Glutamatergic neuron (in vitro differentiated cells): ENCODE measurements at places on chromosomes 11 and 22. TPM values are rescaled to one million over a fixed set of nuclear protein-coding genes. Genes with fewer than 3 reads are reported as not detected.
A peak's percentile ranks its signal among the peaks of the same experiment; 100 is the strongest.

GRCh38 chr11:70812472-70812871 is 414.1 kb downstream of the CTTN start:
- peaks cover 10% of the 10 kb centered on the region for H3K27me3 ChIP-seq
- peaks cover 5% of the 10 kb centered on the region for H3K36me3 ChIP-seq
- no peak overlapping the region for H3K4me3 ChIP-seq
- no peaks in the 10 kb centered on the region for H3K4me1 ChIP-seq
- DNase-seq, result no peak

DNA sequence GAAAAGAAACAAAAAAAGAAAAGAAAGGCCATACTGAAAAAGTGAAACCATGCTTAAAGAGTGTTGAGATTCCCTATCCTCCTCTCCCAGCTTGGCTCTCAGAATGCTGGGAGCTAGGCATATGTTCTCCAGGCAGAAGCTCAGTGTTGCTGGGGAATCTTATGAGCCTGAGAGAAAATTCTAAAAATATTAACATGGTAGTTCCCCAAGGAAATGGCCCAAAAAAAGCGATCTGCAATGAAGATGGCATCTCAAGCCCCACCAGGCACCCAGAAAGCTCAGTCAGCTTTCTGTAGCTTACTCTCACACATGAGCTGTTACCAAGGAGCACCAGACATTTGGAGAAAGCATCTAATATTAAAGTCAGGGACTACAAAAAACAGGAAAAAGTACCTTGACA is 94.5 kb downstream of the CD44 start:
- H3K4me1 ChIP-seq, result no peaks in the 10 kb centered on the region
- H3K27ac ChIP-seq, result no peak overlapping the region
- no peak overlapping the region for H3K4me3 ChIP-seq

TECTA gene
- 2.9 TPM for total RNA-seq

DNA sequence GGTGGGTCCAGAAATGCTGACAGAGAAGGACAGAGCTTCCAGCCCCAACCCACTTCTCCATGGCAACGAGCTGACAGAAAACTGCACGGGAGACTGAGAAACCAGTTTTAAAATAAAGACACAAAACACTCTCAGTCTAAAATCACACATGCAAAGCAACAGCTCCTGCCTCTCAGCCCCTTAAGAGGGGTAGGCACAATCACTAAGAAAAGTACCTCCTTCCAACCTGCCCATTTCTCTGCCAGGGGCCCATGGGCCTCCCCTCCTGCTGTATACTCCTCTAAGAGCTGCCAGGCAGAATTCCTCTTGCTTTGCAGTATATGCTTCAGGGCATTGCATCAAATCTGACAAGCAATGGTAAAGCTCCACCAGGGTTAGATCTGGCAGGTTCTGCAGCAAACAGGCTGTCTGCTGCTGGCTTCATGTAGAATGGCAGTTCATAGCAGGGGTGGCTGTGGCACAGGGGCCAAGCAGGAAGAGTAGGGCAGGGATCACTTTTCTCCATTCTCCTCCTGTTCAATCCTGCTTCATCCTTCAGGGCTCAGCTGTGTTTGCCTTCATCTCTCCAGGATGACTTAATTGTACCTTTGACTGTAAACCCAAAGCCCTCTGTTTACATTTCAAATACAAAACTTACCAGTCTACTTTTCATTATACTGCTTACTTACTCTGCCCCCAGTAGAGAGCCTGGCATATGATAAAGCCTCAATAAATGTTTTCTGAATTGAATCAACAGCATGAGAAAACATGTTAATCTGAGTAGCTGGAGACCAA is 77.7 kb downstream of the KCNC1 start:
- no peak overlapping the region for H3K27ac ChIP-seq
- no peak overlapping the region for H3K4me3 ChIP-seq
- no peaks in the 10 kb centered on the region for H3K36me3 ChIP-seq

- no peaks in the 10 kb centered on the region for H3K4me1 ChIP-seq
- no peaks in the 10 kb centered on the region for H3K27me3 ChIP-seq
- DNase-seq, result no peak
- H3K27ac ChIP-seq, result no peak overlapping the region
Observed at GRCh38 chr11:60343094-60343704, 16.1 kb downstream of the MS4A6E start.

DEFB131B gene
- not detected for total RNA-seq

- DNase-seq, result peak; percentile 85
- no peaks in the 10 kb centered on the region for H3K36me3 ChIP-seq
- peaks cover 15% of the 10 kb centered on the region for H3K4me1 ChIP-seq
- H3K27ac ChIP-seq, result no peak overlapping the region
Observed at GRCh38 chr22:41517172-41518047, 26.9 kb downstream of the POLR3H start.

DNA sequence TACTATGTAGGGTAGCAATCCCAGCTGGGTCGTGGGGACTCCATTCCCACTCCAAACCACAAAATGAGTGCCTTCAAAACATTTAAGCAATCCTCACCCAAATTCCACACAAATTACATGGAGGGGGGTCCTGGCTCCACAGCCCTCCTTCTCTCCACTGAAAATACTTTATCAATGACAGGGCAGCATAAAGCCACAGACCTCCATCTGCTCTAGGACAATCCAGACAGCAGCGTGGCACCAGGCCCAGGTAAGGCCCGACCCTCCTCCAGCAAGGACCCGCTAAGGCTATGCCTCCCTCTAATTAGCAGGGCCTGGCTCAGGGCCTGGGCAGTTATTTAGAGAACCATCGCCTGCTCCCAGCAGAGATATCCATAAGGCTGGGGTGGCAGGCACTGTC is at the start of gene PANX3:
Gene PANX3 (plus strand): TSS at position 365 of the 400 bp plus-strand sequence. CDS start 129 bp downstream, outside the sequence.
- H3K4me3 ChIP-seq, result no peak within 1 kb of the TSS
- DNase-seq, result no peak
- no peak within 1 kb of the TSS for H3K27ac ChIP-seq
- H3K36me3 ChIP-seq, result no peaks in the 10 kb centered on the region

DNA sequence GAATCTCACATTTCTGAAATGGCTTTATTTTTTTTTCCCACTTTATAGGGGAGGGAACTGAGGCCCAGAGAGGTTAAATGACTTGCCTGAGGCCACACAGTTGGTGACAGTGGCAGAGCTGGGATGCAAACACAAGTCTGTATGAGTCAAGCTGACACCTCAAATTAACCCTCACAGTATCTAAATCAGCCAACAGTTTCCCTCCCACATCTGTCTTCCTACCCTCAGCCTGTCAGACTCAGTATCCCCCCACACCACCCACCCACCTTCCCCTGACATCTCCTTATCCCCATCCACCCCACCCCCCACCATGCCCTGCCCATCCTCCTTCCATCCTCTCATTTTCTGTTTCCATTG is 95.2 kb downstream of the TP53I11 start:
- no peak overlapping the region for H3K4me3 ChIP-seq
- peaks cover 3% of the 10 kb centered on the region for H3K27me3 ChIP-seq
- H3K4me1 ChIP-seq, result peaks cover 14% of the 10 kb centered on the region
- no peak for DNase-seq
- H3K36me3 ChIP-seq, result no peaks in the 10 kb centered on the region
- no peak overlapping the region for H3K27ac ChIP-seq

DNA sequence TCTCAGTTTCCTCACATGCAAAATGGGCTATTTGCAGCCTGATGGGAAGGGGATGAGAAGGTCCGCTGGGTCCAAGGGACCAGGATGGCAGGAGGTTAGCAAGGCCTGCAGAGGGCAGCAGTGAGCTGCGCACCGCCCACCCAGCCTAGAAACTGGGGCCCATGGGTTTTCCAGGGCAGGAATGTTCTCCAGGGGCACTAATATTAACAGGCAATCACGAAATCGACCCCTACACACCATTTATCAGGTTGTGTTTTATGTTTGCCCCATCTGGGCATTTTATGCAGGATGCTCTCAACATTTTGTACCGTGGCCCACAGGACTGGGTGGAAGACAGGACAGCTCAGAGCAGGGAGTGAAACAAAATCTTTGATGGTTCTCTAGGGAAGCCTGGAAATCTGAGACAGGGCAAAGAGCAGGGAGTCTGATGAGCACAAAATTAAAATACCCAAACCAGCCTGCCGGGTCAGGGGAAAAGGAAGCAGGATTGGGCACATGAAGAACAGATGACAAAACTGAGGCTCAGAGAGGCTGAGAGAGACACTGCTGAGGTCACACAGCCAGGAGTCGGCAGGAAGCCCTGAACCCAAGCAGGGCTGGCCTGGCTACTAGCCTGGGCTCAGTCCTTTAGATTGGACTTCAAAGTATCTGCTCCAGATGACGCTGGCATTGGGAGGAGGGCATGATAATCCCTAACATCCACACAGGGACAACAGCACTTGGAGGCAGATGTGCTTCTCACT is 1.6 kb upstream of the BCR start:
- DNase-seq, result peak; percentile 86
- H3K4me1 ChIP-seq, result peaks cover 11% of the 10 kb centered on the region
- peak overlapping the region; percentile 65 for H3K27ac ChIP-seq
- H3K27me3 ChIP-seq, result peaks cover 24% of the 10 kb centered on the region

DNA sequence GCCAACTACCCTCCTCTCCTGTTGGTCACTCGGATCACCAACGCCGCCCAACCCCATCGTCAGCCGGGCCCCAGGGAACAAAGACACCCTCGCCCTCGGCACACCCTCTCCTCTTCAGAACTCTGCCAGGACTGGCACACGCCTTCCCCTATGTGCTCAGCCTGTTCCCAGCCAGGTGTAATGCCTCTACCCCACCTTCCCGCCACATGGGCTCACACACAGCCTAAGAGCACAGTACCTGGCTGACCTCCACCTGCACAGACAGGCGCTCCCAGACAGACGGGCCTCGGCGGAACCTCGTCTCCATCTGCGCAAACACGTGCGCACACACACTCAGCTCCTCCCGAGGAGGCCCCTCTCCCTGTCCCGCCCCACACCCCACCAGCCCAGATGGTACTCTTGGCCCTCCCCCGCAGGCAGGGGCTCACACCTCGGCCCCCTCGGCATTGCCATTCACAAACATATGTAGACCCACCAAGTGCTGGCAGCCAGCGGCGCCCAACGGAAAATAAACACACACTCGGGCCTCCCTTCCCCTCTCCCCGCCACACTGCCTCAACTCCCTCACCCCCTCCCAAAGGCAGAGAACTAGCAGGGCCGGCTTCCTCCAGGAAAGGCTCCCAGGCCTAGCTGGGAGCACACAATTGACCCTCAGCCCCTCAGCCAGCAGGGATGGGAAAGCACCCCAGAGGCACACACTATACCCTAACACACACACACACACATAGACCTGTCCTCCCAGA is 8.5 kb downstream of the ELFN2 start:
- H3K4me1 ChIP-seq, result peaks cover 39% of the 10 kb centered on the region
- peaks cover 17% of the 10 kb centered on the region for H3K27me3 ChIP-seq
- DNase-seq, result no peak
- no peaks in the 10 kb centered on the region for H3K36me3 ChIP-seq
- peak overlapping the region; percentile 85 for H3K4me3 ChIP-seq
- peak overlapping the region; percentile 76 for H3K27ac ChIP-seq

CEND1 gene
- total RNA-seq, result 58.7 TPM

DNA sequence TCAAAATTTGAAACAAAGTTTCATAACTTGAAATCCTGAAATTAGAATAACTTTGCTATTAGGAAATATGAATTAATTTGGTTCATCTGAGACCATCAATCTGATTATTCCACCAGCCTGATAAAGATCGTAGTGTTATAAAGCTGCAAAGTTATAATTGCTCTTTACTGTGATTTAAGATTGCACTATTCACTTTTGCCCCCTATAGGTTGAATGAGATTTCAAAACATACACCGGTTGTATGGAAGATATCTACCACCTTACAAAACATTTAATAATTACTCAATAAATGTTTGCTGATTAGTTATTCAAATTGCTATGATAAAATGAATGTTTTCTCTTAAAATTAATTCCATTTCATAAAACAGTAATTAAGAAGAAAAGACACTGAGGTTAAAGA is 26.1 kb downstream of the APIP start:
- DNase-seq, result no peak
- H3K36me3 ChIP-seq, result no peaks in the 10 kb centered on the region
- H3K27me3 ChIP-seq, result peaks cover 3% of the 10 kb centered on the region
- H3K4me3 ChIP-seq, result no peak overlapping the region
- H3K27ac ChIP-seq, result no peak overlapping the region
- peaks cover 14% of the 10 kb centered on the region for H3K4me1 ChIP-seq

OR8G5 gene
- not detected for total RNA-seq

ENTHD1 gene
- not detected for total RNA-seq

PGA5 gene
- not detected for total RNA-seq

DNA sequence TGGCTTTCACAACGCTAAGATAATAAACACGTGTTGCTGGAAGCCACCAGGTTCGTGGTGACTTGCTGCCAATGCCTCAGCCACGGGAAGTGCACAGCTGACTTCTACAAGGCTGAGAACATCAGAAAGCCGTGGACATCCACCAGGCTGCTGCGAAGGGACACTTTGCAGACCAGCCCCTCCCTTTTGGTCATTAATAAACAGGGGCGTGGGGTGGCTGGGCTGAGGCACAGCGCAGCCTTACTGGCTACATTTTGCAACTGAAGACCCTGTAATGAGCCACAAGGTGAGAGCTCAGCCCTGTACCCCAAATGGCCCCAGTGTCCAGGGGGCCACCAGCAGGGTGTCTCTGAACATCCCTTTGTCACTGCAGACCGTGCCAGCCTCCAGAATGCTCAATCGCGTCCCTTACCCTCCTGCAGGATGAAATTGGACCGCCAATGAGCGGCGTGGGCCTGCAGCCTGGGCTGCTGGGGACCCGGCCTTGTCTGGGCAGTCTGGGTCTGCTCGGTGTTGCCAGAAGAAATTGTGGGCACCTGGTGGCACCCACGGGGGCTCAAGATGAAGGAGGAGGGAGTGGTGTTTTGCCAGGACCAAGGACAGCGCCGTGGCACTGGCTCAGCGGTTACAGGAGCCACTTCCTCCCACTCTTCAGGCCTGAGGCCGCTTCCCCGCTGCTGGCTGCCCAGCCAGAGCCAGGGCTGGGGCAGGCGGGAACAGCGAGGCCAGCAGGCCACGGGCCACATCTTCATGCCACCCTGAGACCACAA is 181.9 kb downstream of the CTTN start:
- DNase-seq, result no peak
- H3K36me3 ChIP-seq, result no peaks in the 10 kb centered on the region
- H3K4me3 ChIP-seq, result no peak overlapping the region
- peaks cover 2% of the 10 kb centered on the region for H3K27me3 ChIP-seq
- H3K4me1 ChIP-seq, result no peaks in the 10 kb centered on the region

GRIA4 gene
- total RNA-seq, result 13.6 TPM

GGT5 gene
- total RNA-seq, result 10.7 TPM

DNA sequence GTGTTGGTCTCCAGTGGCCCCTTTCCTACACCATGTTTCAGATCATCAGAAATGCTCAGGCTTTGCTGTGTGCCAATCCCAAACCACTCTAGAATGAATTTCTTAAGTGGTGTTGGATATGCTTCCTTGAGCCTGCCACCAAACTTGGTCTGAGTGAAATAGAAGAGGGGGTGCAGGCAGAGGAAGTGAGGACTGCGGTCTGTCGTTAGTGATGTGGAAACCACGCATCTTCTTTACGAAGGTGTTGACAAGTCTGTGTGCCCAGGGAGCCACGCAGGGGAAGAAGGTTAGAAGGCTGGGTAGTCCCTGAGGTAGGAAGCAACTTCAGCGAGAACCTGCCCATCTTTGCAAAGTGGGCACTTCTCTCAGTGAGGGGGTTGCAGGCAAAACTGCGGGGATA is 187.4 kb upstream of the NAV2 start:
- H3K4me1 ChIP-seq, result peaks cover 63% of the 10 kb centered on the region
- H3K36me3 ChIP-seq, result peaks cover 6% of the 10 kb centered on the region
- H3K27me3 ChIP-seq, result peaks cover 14% of the 10 kb centered on the region
- DNase-seq, result no peak
- H3K4me3 ChIP-seq, result peak overlapping the region; percentile 51
